ENCODE measurements at places on chromosomes 11 and 22.

DNA sequence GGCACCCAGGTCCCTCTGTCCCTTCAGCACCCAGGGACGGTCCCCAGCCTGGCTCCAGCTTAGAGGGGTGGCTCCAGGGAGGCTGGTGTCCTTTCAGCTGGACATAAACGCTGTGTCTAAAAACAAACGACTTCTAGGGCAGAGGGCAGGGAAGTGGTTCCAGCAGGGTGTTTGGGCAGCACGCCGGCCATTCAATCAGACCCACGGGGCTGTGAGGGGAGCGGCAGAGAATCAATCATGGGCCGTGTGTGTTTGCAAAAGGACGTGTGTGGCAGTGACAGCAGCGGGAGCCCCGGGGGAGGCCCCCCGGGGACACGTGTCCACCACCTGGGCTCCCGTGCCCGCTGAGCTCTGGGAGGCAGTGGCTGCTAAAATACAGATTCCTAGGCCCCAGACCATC, 127.7 kb downstream of the MN1 start:
- DNase-seq, result no peak

DNA sequence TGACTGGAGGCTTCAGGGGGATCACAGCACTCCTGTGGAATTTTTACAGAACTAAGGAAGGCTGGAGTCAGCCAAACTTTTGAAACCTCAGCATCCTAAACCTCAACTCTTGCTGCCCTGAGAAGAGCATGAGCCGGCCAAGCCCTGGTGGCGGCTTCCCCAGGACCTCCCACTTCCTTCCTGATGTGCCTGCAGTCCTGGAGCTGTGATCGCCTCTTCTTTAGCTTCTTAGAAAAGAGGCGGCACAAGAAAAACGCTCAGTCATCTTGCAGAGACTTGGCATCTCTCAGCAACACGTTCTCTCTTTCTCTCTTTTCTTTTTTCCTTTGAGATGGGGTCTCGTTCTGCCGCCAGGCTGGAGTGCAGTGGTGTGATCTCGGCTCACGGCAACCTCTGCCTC, 40.4 kb upstream of the AMPD3 start:
- no peak for DNase-seq

DNA sequence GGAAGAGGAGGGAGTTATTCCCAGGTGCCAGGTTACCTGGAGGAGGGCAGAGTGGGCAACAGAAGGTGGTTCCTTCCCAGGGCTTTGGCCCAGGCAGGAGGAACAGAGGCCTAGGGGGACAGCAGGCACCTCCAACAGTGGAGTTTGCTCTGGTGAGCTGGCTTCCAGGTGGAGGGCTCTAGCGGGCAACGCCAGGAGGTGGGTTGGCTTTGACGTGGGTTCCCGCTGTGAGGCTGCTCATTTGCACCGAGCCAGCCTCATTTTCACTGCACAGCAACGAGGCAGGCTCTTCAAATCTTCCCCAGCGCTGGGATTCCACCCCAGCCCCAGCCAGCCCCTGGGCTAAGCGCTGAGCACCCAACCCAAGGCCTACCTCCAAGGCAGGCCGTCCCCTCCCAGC, 8.1 kb downstream of the IGSF9B start:
- no peak for DNase-seq

GRCh38 chr11:31449040-31449439, 60.4 kb downstream of the IMMP1L start:
- no peak for DNase-seq

DNA sequence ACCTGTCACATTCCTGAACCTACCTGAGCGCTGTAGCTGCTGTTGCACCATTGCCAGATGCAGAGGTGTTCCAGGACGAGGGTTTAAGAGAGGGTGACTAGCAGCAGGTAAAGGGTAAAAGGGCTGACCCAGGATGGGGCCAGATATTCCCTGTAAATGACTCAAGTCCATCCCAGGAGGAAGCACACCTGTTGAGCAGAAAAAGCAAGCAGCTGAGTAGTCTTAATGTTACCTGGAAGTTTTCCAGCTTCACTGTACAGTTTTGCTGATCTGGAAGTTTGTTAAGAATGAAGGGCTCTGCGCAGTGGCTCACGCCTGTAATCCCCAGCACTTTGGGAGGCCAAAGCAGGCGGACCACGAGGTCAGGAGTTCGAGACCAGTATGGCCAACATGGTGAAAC, 41.3 kb downstream of the DRG1 start:
- no peak for DNase-seq

- DNase-seq, result no peak
Observed at GRCh38 chr22:42439021-42439567, 6.9 kb upstream of the NFAM1 start.

DNA sequence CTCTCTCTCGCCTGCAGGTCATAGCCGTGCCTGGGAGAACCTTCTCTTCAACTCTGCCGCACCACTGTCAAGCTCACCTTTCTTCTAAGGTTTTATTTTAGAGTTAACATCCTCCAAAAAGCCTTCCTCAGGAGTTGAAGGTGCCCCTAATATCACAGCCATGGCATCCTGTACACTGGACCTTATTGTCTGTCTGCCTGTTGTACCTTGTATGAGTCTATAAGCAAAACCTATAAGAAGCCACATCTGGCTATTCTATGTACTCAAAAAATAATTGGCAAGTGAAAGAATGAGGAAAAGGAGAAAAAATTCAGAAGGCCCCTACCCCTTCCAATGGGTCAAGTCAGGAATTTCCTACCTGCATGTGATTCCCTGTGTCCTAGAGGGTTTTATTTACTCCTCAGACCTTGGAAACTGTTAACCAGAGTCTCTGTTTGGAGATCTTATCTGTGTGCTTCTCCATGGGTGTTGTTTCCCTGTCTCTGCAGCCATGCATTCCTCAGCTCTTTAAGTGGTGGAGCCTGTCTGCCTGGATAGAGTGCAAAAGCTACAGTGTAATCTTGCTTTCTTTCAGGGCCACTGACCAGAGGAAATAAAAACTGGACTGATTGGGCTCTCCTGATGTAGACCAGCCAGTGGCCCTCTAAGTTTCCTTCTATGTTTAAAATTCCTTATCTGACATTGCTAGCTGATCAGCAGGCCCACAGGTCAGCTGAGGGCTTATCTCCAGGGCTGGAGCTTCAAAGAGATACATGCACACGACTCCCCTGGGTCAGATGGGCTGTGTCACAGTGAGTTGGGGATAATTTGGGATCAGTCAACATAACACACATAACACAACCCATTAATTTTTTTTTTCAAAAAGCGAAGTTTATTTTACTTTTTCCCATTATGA, 37.6 kb upstream of the TMEM135 start:
- peak; percentile 76 for DNase-seq

GRCh38 chr11:100296051-100296679, 390.9 kb upstream of the ARHGAP42 start:
- no peak for DNase-seq

DNA sequence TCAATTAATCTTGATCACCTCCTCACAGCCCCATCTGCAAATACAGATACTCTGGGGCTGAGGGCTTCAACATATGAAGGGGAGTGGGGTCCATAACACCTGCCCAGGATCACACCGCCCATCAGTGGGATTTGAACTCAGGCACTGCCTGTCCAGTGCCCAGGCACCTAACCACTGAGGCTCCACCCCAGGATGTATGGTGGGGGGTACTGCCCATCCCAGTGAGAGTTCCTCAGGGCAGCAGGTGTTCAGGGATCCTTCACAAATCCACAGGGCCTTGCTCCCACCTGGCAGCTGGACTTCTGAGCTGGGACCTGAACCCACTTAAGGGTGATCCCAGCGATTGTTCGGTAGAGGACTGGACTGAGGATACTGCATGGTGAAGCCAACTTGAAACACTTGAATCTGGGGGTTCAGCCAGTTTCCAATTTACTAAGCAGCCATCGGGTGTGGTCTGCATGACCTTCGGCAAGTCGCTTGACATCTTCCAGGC, 33.3 kb downstream of the PRDM11 start:
- DNase-seq, result peak; percentile 55

- peak; percentile 72 for DNase-seq
Observed at GRCh38 chr22:38202437-38203089, 769 bp downstream of the MAFF start.

DNA sequence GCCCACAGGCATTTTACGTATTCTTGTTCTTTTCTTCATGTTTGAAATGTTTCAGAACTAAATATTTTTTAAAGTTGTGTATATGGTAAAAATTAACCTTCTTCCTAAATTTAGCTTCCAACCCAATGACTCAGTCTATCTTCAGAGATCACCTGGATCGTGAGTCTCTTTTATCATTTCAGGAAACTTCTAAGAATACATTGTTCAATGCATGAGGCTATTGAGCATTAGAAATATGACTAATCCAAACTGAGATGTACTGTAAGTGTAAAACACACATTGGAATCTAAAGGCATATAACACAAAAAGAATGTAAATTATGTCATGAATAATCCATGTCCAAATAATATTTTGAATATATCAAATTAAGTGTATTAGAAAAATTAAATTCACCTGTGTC, 265.2 kb downstream of the LUZP2 start:
- no peak for DNase-seq

- no peak for DNase-seq
Observed at GRCh38 chr11:67369275-67369674, 4.1 kb downstream of the CLCF1 start.

- no peak for DNase-seq
Observed at GRCh38 chr11:30893318-30893717, 307.2 kb upstream of the MPPED2 start.

DNA sequence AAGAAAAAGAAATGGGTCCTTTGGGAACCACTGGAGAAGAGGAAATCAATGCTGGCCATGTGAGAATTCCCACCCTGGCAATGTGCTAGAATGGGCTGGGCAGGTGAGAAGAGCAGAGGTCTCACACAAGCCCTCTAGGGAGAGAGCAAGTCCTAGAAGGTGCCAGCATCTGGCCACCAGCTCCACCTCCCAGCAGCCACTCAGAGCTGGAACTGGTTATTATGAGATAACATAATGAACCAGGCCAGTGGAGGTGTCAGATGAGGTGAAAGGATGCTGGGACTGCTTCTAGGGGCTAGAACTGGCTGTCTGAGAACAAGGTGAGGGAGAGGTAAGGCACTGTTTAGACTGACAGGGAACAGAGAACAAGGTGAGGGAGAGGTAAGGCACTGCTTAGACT, 29.3 kb downstream of the NEFH start:
- DNase-seq, result no peak

DNA sequence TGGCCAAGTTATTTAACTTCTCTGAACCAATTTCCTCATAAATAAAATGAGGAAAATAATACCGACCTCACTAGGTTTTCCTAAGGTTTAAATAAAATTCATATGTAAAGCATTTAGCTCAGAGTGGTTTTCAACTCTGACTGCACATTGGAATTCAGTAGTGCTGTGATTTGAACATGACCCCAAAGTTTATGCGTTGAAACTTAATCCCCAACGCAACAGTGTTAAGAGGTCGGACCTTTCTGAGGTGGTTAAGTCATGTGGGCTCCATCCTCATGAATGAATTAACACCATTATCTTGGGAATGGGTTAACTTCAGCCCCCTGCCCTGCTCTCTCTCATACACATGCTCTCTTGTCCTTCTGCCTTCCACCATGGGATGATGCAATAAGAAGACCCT, 322.2 kb downstream of the AASDHPPT start:
- no peak for DNase-seq

GRCh38 chr22:44462246-44463010, 35.6 kb downstream of the RTL6 start:
- DNase-seq, result no peak

DNA sequence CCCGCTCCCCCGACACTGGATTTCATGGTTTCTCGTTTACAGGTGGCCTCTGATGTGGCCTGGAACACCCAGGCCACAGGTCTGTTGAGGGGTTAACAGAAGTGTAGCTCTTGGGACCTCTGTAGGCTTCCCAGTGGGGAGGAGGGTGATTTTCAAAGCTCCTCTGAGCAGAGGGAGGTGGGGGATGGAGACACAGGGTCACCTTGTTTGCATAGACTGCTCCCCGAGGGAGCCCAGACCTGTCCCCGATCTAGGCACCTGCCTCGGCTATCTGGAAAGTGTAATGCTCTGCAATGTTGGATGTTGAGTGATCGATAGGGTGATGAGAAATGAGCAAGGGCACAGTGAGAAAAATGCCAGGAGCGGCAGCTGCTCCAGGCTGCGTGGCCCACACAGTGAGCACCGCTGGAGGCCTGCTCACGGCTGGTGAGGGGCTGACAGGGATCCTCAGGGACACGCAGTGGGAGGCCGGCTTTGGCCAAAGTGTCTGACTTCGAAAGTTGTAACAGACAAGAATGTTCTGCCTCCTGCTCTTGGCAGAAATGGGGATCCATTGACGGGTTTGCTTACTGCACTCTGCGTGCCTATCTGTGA, 594.1 kb downstream of the BRD1 start:
- DNase-seq, result no peak

DNA sequence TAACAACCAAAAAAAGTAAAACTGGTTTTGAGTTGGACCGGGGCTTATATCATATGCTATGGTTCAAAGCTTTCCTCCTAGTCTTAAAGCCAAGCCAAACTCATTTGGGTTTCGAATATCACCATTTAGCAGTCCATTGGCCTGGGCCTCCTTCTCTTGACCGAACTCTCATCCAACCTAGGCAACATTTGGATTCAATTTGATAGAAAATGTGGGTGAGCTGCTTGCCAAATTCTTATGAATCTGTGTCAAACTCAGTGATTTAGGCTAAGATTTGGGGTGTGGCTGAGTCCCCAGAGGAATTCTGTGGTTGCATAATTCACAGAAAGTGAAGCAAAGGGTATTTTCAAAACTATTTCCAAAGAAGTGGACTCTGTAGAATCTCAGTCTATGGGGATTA, 83.7 kb downstream of the BLID start:
- DNase-seq, result no peak

DNA sequence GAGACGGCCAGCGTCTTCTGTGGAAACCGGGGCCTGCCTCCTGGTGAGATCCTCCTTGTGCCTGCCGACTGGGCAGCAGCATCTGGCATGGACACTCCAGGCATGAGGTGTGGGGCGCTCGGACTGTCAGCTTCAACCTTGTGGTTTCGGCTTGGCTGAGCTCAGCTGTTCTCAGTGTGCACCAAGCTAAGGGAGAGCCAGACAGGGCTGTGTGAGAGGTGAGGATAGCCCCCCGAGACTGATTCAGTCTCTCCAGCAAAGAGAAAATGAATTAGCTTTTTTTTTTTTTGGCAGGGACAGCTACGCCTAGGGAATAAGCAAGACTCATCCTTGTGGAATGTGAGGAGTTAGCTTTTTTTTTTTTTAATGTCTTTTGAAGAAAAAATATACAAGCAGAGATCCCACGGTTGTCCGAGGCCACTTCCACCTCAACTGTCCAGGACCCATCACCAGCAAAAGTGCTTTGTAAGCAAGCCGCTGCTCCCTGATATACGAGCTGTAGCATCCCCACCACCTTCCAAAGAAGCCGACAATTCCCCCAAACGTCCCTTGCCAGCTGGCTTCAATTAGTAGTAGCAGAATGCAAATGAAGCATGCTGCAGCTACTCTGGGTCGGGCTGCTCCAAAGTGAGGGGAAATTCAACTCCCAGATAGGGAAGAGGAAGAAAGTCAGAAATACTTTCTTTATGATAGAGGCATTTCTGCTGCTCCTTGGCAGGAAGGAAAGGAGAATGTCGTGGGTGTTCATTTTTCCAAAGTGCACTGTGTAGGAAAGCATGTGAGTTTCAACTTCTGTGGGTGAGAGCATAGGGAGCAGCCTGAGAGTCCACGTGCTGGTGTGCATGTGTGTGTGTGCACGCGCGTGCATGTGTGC, 9.7 kb upstream of the THY1 start:
- DNase-seq, result no peak
